ENCODE measurements at places on chromosomes 16 and 17. TPM values are rescaled to one million over a fixed set of nuclear protein-coding genes. Genes with fewer than 3 reads are reported as not detected.
A peak's percentile ranks its signal among the peaks of the same experiment; 100 is the strongest.

CBFA2T3 gene
- total RNA-seq, result not detected

- peaks cover 2% of the 10 kb centered on the region for H3K27me3 ChIP-seq
- H3K36me3 ChIP-seq, result no peaks in the 10 kb centered on the region
- H3K4me1 ChIP-seq, result no peaks in the 10 kb centered on the region
- no peak overlapping the region for H3K4me3 ChIP-seq
- DNase-seq, result no peak
These were observed 27.0 kb upstream of the RPTOR start for GRCh38 chr17:80517641-80518040.

- 0 out of 2 replicates have a peak, but pooled peaks cover 6% of the 10 kb centered on the region for H3K4me1 ChIP-seq
- DNase-seq, result no peak
- H3K27ac ChIP-seq, result no peak overlapping the region
- no peaks in the 10 kb centered on the region for H3K27me3 ChIP-seq
- H3K36me3 ChIP-seq, result no peaks in the 10 kb centered on the region
These were observed 109.9 kb upstream of the TBX2 start for GRCh38 chr17:61289408-61290385.

- no peaks in the 10 kb centered on the region for H3K36me3 ChIP-seq
- DNase-seq, result no peak
- H3K27me3 ChIP-seq, result peaks cover 87% of the 10 kb centered on the region
- no peak overlapping the region for H3K27ac ChIP-seq
- H3K4me3 ChIP-seq, result no peak overlapping the region
These were observed 3.6 kb downstream of the GRIN2C start for GRCh38 chr17:74856112-74856511.

GRCh38 chr16:86631444-86631843 lies 53.1 kb downstream of the FOXL1 start:
- no peak overlapping the region for H3K27ac ChIP-seq
- no peaks in the 10 kb centered on the region for H3K36me3 ChIP-seq
- DNase-seq, result no peak
- no peaks in the 10 kb centered on the region for H3K4me1 ChIP-seq

- H3K27me3 ChIP-seq, result no peaks in the 10 kb centered on the region
- H3K4me3 ChIP-seq, result no peak overlapping the region
- no peaks in the 10 kb centered on the region for H3K36me3 ChIP-seq
- no peak overlapping the region for H3K27ac ChIP-seq
- H3K4me1 ChIP-seq, result no peaks in the 10 kb centered on the region
These were observed 551.9 kb upstream of the CA10 start for GRCh38 chr17:52710363-52710901.

- peak overlapping the region; percentile 21 for H3K27ac ChIP-seq
- H3K27me3 ChIP-seq, result no peaks in the 10 kb centered on the region
- H3K4me3 ChIP-seq, result no peak overlapping the region
- peaks cover 90% of the 10 kb centered on the region for H3K4me1 ChIP-seq
- DNase-seq, result no peak
These were observed 9.8 kb upstream of the RFFL start for GRCh38 chr17:35073183-35073790.

PMP22 gene
- total RNA-seq, result 5.7 TPM

DNA sequence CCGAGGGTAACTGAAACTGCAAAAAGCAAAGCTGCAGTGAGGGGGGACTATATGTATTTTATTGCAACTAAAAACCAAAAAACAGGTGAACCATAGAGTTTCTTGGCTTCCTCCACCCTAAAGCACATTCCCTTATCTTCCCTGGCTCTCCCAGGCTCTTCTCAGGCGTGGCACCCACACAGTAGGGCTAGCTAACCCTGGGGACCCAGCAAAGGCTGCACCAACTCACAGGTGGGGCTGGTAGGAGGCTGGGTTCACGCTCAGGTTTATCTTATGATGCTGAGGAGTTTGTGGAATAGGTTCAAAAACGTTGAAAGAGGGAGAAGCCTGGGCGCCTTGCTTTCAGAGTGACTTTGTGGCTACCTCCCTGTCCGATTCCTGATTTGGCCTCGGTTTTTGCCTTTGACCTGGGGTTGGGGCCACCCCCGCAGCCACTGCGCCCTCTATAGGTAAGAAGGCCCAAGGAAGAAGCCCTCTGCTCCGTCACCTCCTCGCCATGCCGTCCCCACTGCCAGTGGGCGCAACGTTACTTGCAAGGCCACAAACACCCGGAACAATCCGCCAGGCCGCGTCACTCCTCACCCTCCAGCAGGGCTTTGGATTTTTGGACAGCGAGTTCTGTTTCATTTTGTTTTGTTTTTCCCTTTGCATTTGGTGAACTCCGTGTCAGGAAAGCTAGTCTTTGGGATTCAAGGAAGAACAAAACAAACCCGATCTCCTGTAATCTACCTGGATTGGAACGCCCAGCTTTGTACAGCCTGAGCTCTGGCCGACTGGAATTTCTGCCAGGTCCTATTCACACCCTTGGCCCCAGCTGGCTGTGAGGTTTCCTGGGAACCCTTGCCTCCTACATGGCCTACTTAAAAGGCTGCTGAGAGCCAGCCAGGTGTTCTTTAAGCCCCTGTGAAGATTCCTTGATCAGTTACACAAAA lies 60.8 kb downstream of the TBC1D16 start:
- no peak overlapping the region for H3K27ac ChIP-seq
- H3K4me3 ChIP-seq, result no peak overlapping the region
- no peak for DNase-seq
- no peaks in the 10 kb centered on the region for H3K27me3 ChIP-seq
- peaks cover 39% of the 10 kb centered on the region for H3K36me3 ChIP-seq

CALB2 gene
- total RNA-seq, result 0.22 TPM

KRTAP4-6 gene
- not detected for total RNA-seq

SLC2A4 gene
- 5.8 TPM for total RNA-seq

GRCh38 chr17:49873466-49873865 lies 25.6 kb upstream of the TAC4 start:
- H3K27me3 ChIP-seq, result peaks cover 5% of the 10 kb centered on the region
- H3K27ac ChIP-seq, result no peak overlapping the region
- DNase-seq, result no peak
- H3K4me3 ChIP-seq, result no peak overlapping the region
- no peaks in the 10 kb centered on the region for H3K36me3 ChIP-seq
- H3K4me1 ChIP-seq, result no peaks in the 10 kb centered on the region

GRCh38 chr17:4199818-4200402 lies 56.9 kb downstream of the CYB5D2 start:
- no peak overlapping the region for H3K27ac ChIP-seq
- H3K4me3 ChIP-seq, result no peak overlapping the region
- H3K4me1 ChIP-seq, result no peaks in the 10 kb centered on the region
- no peaks in the 10 kb centered on the region for H3K27me3 ChIP-seq
- DNase-seq, result peak; percentile 36
- H3K36me3 ChIP-seq, result peaks cover 29% of the 10 kb centered on the region

HOXB13 gene
- total RNA-seq, result not detected

- H3K4me1 ChIP-seq, result peaks cover 46% of the 10 kb centered on the region
- no peak for DNase-seq
- H3K4me3 ChIP-seq, result no peak overlapping the region
- H3K27me3 ChIP-seq, result no peaks in the 10 kb centered on the region
- H3K36me3 ChIP-seq, result peaks cover 50% of the 10 kb centered on the region
- H3K27ac ChIP-seq, result no peak overlapping the region
These were observed 6.2 kb downstream of the DUS1L start for GRCh38 chr17:82059272-82060000.

- no peak for DNase-seq
- H3K27me3 ChIP-seq, result no peaks in the 10 kb centered on the region
- no peaks in the 10 kb centered on the region for H3K36me3 ChIP-seq
- H3K4me3 ChIP-seq, result no peak overlapping the region
These were observed 56.0 kb upstream of the FAM20A start for GRCh38 chr17:68657166-68657565.

DNA sequence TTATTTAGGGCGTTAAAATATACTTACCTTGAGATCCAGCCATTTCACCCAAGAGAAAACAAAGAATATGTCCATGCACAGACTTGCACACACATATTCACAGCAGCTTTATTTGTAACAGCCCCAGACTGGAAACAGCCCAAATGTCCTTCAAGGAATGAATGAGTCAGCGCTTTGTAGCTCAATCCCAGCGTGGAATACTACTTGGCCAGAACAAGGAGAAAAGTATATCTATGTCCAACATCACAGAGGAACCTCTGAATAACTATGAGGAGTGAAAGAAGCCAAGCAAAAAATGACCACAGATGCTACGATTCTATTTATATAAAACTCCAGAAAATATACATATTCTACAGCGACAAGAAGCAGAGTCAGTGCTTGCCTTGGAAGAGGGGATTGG lies 158.3 kb downstream of the ENGASE start:
- no peak for DNase-seq
- no peaks in the 10 kb centered on the region for H3K4me1 ChIP-seq
- no peaks in the 10 kb centered on the region for H3K36me3 ChIP-seq
- no peak overlapping the region for H3K27ac ChIP-seq
- no peak overlapping the region for H3K4me3 ChIP-seq

GRCh38 chr16:52436339-52437276 lies 110.3 kb downstream of the TOX3 start:
- no peak overlapping the region for H3K4me3 ChIP-seq
- peaks cover 34% of the 10 kb centered on the region for H3K36me3 ChIP-seq
- H3K27ac ChIP-seq, result no peak overlapping the region
- no peaks in the 10 kb centered on the region for H3K27me3 ChIP-seq

HSPB9 gene
- total RNA-seq, result 0.24 TPM

All from HepG2 (cell line).